ENCODE measurements at places on chromosomes 7 and 10.

GRCh38 chr10:123463181-123463580 lies 203.0 kb upstream of the GPR26 start:
- no peaks in the 10 kb centered on the region for H3K27me3 ChIP-seq
- no peak for DNase-seq
- H3K4me1 ChIP-seq, result no peaks in the 10 kb centered on the region
- no peak overlapping the region for H3K4me3 ChIP-seq

GRCh38 chr10:71512312-71512711 lies 115.6 kb downstream of the CDH23 start:
- peaks cover 10% of the 10 kb centered on the region for H3K4me1 ChIP-seq
- H3K36me3 ChIP-seq, result no peaks in the 10 kb centered on the region
- H3K4me3 ChIP-seq, result no peak overlapping the region
- H3K27me3 ChIP-seq, result no peaks in the 10 kb centered on the region
- no peak overlapping the region for H3K27ac ChIP-seq

GRCh38 chr10:66564287-66564686 lies 361.5 kb upstream of the LRRTM3 start:
- H3K36me3 ChIP-seq, result no peaks in the 10 kb centered on the region
- DNase-seq, result no peak
- no peaks in the 10 kb centered on the region for H3K27me3 ChIP-seq

DNA sequence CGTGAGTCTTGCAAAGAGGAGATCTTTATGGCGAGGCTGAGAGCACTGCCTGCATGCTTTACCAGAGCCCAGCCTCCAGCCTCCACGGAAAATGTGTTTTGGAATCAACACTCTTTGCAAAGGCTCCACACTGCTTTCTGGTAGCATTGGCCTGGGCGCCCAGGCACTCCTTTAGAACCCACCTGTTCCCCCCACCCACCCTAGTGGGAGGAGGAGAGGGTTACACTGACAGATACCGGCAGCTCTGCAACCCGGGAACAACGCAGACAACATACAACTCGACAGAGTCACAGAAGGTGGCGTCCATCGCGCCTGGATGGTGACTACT lies 5.5 kb upstream of the MNX1 start:
- H3K4me1 ChIP-seq, result peaks cover 15% of the 10 kb centered on the region
- H3K27ac ChIP-seq, result no peak overlapping the region
- no peak for DNase-seq
- H3K36me3 ChIP-seq, result no peaks in the 10 kb centered on the region
- H3K4me3 ChIP-seq, result no peak overlapping the region

DNA sequence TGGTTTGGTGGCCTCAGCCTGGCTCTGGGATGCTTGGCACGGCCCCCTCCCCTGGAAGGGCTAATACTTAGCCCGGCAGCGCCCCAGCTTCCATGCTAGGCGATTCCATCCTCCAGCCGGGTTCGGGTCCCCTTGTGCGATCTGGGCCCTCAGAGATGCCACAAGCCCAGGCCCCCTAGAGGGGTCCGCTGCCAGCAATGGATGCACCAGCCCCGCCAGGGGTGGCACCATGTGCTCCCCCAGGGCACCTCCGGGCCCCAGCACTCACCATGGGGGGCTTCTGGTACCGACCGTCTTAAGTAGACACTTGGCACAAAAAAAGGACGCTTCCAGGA lies 125.7 kb upstream of the KCTD7 start:
- H3K27ac ChIP-seq, result no peak overlapping the region
- H3K4me3 ChIP-seq, result no peak overlapping the region
- H3K36me3 ChIP-seq, result no peaks in the 10 kb centered on the region
- no peaks in the 10 kb centered on the region for H3K4me1 ChIP-seq
- H3K27me3 ChIP-seq, result no peaks in the 10 kb centered on the region

DNA sequence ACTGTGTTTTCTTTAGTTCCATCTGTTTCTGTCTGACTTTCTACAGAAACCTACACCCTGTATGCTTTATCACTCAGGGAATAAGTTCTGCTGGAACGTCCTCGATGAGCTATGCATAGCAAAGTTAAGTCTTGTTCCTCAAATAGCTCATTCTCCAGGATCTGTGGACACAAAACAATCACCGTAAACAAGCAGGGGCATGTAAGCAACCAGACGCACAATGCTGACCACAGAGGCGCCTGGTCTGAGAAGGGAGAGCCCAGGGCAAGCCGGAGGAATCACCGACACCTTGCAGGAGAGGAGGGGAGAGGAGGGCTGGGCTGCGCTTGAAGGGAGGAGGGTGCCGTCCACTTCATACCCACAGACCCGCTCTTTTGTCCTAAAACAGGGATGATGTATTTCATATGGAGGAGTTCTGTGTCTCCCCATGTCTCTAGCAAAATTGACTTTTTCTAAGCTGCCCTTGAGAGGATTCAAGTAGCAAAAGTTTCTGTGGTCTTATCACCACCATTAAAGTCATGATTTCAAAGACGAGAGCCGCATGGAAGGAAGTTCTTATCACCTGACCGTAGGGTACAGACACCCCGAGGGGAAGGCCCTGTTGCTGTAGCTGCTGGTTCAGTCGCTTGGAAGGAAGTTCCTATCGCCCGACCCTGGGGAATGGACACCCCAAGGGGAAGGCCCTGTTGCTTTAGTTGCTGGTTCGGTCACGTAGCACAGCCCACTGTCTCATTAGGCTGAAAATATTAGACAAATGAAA lies 14.3 kb downstream of the CALML3 start:
- no peaks in the 10 kb centered on the region for H3K27me3 ChIP-seq
- peaks cover 24% of the 10 kb centered on the region for H3K4me1 ChIP-seq
- H3K4me3 ChIP-seq, result no peak overlapping the region
- DNase-seq, result no peak

DNA sequence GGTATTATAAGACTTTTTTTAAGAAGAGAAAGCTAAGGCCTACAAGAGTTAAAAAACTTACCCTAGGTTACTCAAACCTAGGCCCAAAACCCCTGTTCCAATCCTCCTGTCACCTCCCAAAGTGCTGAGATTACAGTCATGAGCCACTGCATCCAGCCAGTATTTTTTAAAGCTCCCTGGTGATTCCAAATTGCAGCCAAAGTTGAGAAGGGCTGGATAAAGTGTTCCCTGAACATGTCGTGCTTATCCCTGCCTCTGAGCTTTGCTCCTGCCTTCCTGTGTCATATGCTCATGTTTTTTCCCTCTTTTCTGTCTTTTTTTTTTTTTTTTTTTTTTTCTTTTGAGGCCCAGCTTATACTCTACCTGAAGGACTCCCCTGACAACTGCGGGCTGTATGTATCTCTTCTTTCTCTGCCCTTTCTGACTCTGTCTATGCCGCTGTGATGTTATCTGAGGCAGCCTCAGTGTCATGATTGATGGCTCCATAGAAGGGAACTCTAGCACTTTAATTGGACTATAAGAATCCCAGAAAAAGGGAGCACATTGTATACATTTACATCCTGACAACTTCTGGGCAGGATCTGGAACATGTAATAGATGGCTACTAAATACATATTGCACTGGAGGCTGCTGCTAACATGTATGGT lies 8.0 kb downstream of the AKR1B10 start:
- no peak overlapping the region for H3K27ac ChIP-seq
- no peaks in the 10 kb centered on the region for H3K4me1 ChIP-seq
- no peaks in the 10 kb centered on the region for H3K27me3 ChIP-seq

- DNase-seq, result no peak
- H3K4me1 ChIP-seq, result peaks cover 2% of the 10 kb centered on the region
- no peak overlapping the region for H3K27ac ChIP-seq
- H3K27me3 ChIP-seq, result no peaks in the 10 kb centered on the region
- no peak overlapping the region for H3K4me3 ChIP-seq
Measured at GRCh38 chr10:5843686-5844344, 30.6 kb upstream of the GDI2 start.

GRCh38 chr10:88661577-88661976 lies 2.7 kb upstream of the LIPF start:
- H3K27ac ChIP-seq, result no peak overlapping the region
- H3K4me1 ChIP-seq, result no peaks in the 10 kb centered on the region
- no peak overlapping the region for H3K4me3 ChIP-seq
- DNase-seq, result no peak
- no peaks in the 10 kb centered on the region for H3K27me3 ChIP-seq
- H3K36me3 ChIP-seq, result no peaks in the 10 kb centered on the region

- H3K4me3 ChIP-seq, result no peak overlapping the region
- DNase-seq, result no peak
- H3K4me1 ChIP-seq, result no peaks in the 10 kb centered on the region
- H3K36me3 ChIP-seq, result no peaks in the 10 kb centered on the region
Measured at GRCh38 chr10:16768702-16769101, 48.5 kb downstream of the RSU1 start.

DNA sequence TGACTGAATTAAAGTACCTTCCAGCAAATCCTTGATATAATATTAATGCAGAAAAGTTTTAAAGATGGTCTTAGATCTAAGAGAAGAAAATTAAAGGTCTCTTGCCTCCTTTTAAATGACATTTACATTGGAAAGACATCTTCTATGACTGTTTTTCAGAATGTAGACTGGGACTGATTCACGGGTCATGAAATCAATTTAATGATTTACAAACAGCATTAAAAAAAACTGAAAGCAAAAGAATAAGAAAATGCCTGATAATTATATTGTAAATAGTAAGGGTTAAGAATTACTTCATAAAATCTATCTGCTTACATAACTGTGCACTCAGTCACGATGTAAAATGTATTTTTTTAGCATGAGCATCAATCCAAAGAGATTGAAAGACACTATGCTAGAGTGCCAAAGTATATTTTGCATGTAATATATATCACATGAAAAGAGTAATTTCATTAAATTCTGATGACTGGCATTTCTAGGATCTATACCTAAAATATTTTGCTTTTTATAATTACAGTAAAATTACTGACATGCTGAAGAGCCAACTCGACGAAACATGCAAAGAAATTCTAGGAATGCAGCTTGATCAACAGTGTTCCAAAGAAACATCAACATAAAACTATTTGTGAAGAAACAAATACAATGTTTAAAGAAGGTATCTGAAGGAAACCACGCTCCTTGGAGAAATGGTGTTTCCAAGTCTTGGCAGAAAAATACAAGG lies 35.1 kb downstream of the RTKN2 start:
- H3K4me1 ChIP-seq, result peaks cover 2% of the 10 kb centered on the region
- H3K36me3 ChIP-seq, result no peaks in the 10 kb centered on the region
- DNase-seq, result no peak
- no peak overlapping the region for H3K4me3 ChIP-seq

DNA sequence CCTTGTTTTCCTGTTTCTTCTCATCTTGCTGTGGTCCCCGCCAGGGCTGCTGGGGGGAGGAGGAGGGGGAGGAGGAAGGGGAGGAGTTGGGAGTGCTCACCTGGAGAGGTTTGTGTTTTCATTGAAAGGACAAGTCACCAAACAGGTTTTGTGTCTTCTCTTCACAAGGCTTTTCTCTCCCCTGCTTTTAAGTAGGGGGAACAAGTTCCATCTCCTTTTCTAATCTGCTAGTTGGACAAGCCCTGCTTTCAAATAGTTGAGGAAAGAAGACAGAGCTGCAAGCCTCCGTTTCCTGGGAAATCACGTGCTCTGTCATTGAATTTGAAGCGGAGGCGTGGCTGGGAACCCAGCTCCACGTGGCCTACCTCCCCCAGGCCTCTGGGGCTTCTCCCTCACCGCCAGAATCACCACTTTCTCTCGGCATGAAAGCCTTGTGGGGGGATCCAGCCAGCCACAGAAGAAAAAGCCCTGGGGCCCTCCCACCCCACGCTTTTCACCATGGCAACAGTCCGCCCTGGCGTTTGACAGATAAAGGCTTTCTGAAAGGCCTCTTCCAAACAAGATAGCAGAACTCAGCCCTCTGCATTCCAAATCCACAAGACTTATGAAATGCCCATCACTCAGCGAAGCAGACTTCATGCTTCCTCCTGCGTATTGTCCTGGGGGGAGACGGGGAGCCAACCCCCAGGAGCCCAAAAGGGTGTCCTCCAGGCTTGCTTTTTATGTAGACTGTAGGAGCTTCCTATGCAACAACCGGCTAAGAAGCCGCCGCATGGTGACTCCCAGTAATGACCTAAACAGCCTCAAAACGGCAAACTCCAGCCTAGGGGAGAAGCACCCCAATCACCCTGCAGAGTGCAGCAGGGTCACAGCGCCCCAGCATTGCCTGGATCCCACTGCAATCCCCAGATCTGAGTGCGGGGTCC lies 51.7 kb downstream of the PROSER2 start:
- no peaks in the 10 kb centered on the region for H3K27me3 ChIP-seq
- H3K4me3 ChIP-seq, result no peak overlapping the region
- DNase-seq, result peak; percentile 91
- no peaks in the 10 kb centered on the region for H3K36me3 ChIP-seq
- peaks cover 39% of the 10 kb centered on the region for H3K4me1 ChIP-seq

DNA sequence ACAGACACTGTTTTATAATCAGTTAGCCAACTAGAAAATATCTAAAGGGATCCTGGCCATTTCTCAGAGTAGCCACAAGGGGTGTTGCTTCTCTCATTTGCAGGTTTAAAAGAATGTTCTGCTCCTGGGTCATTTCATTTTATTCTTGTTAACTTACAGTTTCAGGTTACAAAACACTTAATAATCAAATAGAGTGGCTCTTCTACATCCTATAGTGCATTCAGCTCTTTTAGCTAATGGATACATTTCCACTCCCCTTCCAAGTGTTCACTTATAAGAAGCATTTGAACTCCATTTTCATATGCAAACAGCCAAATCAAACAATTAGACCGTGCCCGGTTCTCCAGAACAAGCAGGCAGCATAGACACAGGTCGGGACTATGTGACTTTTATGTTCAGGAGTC lies 117.5 kb downstream of the TRIL start:
- no peak overlapping the region for H3K27ac ChIP-seq
- peak; percentile 28 for DNase-seq
- no peaks in the 10 kb centered on the region for H3K27me3 ChIP-seq
- no peaks in the 10 kb centered on the region for H3K4me1 ChIP-seq
